ENCODE measurements at places on chromosomes 16 and 17. TPM values are rescaled to one million over a fixed set of nuclear protein-coding genes. Genes with fewer than 3 reads are reported as not detected.

Gene PYY
- total RNA-seq, result not detected

Gene ODAD4
- 0.20 TPM for total RNA-seq

Gene SPATA22
- not detected for total RNA-seq

Gene CCL13
- total RNA-seq, result 1.5 TPM

Gene SAMD14
- 3.8 TPM for total RNA-seq

Gene VMO1
- not detected for total RNA-seq

Gene KCNJ18
- not detected for total RNA-seq

Gene TCAP
- total RNA-seq, result 1,962 TPM

Gene BCO1
- not detected for total RNA-seq

Gene ASPA
- 4.8 TPM for total RNA-seq

Gene OR3A3
- not detected for total RNA-seq

All from gastrocnemius medialis (tissue), 4 donors.